ENCODE measurements at places on chromosomes 3 and 15.
A peak's percentile ranks its signal among the peaks of the same experiment; 100 is the strongest.

GRCh38 chr15:78263907-78264303, 457 bp upstream of the DNAJA4 start:
- DNase-seq: no peak

- DNase-seq: no peak
These were observed 112.6 kb downstream of the UACA start for GRCh38 chr15:70650567-70651302.

DNA sequence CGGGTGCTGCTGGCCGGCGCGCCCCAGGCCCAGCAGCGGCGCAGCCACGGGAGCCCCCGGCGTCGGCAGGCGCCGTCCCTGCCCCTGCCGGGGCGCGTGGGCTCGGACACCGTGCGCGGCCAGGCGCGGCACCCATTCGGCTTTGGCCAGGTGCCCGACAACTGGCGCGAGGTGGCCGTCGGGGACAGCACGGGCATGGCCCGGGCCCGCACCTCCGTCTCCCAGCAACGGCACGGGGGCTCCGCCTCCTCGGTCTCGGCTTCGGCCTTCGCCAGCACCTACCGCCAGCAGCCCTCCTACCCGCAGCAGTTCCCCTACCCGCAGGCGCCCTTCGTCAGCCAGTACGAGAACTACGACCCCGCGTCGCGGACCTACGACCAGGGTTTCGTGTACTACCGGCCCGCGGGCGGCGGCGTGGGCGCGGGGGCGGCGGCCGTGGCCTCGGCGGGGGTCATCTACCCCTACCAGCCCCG, 777 bp downstream of the LOXL1 start:
- DNase-seq: no peak

DNA sequence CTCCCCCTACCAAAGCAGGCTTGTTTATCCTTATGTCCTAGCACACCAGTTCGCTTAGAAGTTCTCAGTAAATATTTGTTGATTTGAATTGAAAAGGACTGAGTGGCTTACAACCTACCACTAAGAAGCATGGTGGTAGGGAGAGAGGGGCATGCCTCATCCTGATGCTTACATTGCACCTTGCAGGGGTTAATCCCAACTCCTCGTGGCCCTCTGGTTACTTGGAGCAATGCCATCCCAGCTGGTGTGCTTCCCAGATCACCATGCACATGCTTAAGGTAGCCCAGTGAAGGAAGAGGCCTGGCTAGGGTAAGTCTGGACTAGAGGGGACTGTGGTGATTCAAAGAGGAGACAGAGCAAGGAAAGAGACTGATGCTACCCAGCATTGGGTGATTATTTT, 253.3 kb downstream of the CLSTN2 start:
- peak; percentile 88 for DNase-seq

DNA sequence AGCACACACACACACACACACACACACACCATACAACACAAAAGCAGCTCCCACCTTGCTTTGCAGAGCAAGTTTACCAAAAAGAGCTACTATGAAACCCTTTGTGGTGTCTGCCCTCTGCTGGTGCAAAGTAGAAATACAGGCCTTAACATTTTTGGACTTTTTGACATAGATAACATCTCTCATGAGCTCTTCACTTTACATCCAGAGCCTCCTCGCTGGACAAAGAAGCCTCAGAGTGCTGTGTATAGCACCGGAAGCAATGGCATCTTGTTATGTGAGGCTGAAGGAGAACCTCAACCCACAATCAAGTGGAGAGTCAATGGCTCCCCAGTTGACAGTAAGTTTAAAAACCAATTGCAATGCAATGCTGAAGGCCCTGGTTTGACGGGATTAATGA, 157.9 kb downstream of the CHL1 start:
- no peak for DNase-seq

DNA sequence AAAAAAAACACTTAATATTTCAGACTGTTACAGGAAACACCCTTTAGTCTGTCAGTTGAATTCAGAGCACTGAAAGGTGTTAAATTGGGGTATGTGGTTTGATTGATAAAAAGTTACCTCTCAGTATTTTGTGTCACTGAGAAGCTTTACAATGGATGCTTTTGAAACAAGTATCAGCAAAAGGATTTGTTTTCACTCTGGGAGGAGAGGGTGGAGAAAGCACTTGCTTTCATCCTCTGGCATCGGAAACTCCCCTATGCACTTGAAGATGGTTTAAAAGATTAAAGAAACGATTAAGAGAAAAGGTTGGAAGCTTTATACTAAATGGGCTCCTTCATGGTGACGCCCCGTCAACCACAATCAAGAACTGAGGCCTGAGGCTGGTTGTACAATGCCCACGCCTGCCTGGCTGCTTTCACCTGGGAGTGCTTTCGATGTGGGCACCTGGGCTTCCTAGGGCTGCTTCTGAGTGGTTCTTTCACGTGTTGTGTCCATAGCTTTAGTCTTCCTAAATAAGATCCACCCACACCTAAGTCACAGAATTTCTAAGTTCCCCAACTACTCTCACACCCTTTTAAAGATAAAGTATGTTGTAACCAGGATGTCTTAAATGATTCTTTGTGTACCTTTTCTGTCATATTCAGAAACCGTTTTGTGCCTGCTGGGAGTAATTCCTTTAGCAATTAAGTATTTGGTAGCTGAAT, 17.9 kb downstream of the TMEM43 start:
- no peak for DNase-seq

DNA sequence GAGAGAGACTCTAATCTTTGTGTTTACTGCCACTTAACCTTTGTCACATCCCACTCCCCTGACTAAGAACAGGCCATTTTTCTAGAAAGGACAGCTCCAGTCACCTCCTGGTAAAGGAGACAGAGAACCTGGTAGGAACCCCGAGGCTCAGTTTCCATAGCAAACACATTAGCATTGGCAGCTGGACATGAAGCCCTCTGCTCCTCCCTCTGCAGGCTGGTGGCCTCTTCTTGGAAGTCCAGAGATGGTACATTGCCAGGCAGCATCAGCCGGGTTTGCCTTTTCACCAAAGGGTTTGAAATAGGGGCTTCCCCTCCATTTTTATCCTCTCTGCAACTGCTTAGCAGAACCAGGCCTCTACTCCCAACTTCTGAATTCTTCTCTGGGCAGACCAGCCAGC, 213.4 kb upstream of the SEMA6D start:
- no peak for DNase-seq

DNA sequence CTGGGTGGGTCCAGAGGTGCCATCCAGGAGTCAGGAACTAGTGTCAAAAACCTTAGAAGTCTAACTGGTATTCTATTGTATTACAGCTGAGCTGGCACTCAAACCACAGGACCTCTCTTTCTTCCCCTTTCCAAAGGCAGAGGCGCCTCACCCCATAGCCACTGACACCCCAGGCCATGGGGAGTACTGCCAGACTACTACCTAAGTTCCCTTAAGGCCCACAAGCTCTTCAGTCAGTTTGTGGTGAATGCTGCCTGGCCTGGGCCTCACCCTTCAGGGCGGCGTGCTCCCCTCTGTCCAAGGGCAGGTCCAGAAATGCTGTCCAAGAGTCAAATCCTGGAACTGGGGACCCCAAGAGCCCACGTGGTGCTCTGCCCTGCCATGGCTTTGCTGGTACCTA, 43.0 kb upstream of the FGF7 start:
- no peak for DNase-seq

DNA sequence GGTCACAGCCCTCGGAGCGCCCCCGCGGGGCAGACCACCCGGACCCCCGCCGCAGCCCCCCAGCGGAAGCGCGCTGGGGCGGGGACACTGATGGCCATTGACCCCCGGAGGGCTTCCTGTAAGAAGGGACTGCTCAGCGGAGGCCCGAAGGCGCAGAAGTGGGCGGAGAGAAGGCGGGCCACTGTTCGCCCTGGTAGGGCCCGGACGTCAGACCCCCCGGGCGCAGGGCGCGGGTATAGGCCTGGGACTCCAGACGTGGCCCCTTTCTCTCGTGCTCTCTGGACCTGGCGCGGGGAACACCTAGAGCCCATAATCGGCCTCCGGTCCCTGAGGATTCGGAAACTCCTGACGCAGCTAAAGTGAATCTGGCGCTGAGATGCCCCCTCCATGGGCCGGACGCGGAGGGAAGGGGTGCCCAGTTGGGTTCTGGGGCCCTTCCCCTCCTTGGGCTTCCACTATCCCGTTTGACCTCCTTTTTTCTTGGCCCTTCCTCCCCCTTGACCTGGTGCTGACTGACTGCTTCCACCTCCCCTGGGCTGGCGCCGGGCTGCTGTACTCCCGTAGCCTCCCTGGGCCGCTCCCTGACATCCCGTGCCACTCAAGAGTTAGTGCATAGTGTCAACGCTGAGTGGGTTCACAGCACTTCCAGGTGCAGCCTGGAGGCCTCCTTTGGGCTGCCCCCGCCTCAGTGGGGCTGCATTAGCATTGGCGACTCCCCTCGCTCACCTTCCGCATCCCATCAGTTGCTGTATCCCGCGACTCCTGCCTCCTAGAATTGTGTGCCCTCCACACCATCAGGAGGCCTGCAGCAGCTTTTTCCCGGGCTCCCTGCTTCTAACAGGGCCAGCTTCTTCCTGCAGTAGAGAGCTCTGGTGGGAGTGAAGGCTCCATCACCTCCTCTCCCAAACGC, 694 bp downstream of the ABTB1 start:
- DNase-seq: no peak

- DNase-seq: peak; percentile 84
These were observed 1.4 kb upstream of the HCN4 start for GRCh38 chr15:73370151-73370550.

GRCh38 chr3:98013411-98014267, 21.5 kb downstream of the GABRR3 start:
- DNase-seq: no peak

- no peak for DNase-seq
These were observed 12.4 kb upstream of the ABHD2 start for GRCh38 chr15:89075846-89076245.

- DNase-seq: no peak
These were observed 41.3 kb downstream of the METTL6 start for GRCh38 chr3:15385901-15386653.

- no peak for DNase-seq
These were observed 180.7 kb upstream of the GRM7 start for GRCh38 chr3:6680119-6680806.

DNA sequence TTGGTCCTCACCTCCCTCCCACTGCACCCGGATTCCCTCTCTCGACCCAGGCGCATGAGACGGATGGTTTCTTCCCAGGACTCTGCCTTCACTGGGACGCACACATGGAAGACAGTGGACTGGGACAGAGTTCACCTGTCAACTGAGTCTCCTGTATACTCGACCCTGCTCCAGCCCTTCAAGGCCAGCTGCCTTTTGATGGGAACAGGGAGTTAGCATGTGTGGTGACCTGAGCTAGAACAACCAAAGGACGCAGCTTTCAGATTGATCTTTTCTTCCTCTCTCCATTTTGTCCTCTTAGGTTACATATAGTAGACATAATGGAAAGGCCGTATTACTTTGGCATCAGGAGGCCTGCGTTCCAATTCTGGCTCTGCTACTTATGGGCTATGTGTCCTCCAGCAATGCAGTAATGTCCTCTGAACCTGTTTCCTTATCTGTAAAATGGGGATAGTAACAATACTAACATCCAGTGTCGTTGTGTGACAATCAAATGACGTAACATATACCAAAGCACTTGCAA, 94.1 kb downstream of the PEX5L start:
- no peak for DNase-seq

GRCh38 chr15:64703632-64703959, 71.8 kb downstream of the RBPMS2 start:
- DNase-seq: no peak

- no peak for DNase-seq
These were observed 392.3 kb upstream of the GRM7 start for GRCh38 chr3:6468589-6468988.

- DNase-seq: peak; percentile 57
These were observed 7.1 kb upstream of the TTC14 start for GRCh38 chr3:180594631-180595558.

DNA sequence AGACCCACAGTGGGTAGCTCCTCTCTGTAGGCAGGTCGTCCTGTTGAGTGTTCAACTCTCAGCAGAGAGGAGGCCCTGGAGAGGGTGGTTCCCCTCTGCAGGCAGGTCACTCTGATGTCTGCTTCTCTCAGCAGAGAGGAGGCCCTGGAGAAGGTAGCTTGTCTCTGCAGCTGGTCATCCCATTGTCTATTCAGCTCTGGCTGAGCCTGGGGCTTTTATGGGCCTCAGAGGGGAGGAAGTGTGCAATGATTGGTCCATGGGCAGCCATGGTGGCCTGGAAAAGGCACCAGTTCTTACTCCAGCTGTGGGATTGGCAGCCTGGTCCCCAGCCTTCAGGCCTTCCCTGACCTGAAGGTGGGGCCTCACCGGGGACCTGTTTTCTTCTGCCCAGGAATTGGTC, 52.9 kb downstream of the PPCDC start:
- no peak for DNase-seq

- DNase-seq: no peak
These were observed 29.8 kb upstream of the CLRN1 start for GRCh38 chr3:151002003-151002981.

DNA sequence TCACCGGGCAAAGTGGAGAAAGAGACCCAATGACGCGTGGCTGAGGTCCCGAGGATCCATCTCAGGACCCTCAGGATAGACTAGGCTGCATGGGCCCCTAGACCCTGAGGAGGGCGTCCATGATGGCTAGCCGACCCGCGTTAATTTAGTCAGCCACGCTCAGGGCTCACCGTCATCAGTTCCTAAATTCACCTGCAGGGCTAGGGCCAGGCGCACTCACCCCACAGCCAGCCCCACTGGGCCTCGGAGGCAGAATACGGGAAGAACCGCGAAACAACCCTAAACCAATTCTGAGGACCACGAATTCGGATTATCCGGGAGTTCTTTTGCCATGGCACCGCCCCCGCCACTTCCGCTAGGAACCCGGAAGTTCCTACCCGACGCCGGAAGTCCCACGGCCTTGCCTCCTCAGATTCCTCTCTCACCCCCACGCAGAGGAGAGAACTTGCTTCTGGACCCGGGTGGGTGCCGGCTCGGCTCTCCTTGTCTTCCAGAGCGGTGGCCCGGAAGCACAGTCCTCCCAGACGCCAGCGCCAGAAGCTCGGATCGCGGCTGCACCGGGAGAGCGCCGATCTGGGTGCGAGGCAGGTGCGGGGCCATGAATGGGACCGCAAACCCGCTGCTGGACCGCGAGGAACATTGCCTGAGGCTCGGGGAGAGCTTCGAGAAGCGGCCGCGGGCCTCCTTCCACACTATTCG, at the start of the genes EAF1 and METTL6:
Gene EAF1, plus strand, starts transcription at position 417 of the 699 bp plus-strand sequence. Its CDS starts 182 bp downstream, at position 599.
Gene METTL6, minus strand, starts transcription at position 363 of the 699 bp plus-strand sequence. CDS start 1,033 bp downstream, outside the sequence.
- peak; percentile 32 for DNase-seq

DNA sequence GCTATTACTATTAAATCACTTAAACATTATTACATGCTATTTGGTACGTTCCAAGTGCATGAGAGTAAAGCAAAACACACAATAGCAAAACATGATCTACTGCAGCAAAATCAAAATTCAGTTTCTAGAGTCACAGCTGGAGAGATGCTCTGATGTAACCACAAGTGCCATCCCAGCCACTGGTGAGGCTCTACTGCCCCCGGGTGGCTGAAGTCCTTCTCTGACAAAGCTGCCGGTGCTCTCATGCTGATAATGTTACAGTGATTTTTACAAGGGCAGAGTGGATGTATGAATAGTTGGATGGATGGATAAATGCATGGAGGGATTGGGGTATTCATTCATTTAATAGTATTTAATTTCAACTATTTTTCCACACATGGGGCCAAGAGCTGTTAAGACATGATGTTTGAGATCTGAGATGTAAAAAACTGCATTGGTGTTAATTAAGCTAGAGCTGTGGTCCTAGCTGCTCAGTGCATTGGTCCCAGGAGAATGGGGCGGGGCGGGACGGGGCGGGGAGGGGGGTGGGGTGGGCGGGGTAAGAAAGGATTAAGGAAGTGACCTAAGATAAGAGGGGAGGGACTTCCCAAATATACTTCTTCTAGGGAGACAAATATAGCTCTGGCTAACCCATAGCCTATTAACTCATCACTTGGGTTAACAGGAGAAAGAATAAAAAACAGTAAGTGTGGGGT, 5.3 kb upstream of the SPESP1 start:
- DNase-seq: peak; percentile 71
